ENCODE measurements at places on chromosomes 5 and 9. TPM values are rescaled to one million over a fixed set of nuclear protein-coding genes. Genes with fewer than 3 reads are reported as not detected.

The NMRK1 gene
- total RNA-seq, result 6.8 TPM

GRCh38 chr5:132775476-132775961 lies 1.5 kb downstream of the SEPTIN8 start:
- H3K36me3 ChIP-seq, result no peaks in the 10 kb centered on the region
- DNase-seq, result no peak
- H3K4me3 ChIP-seq, result no peak overlapping the region
- no peaks in the 10 kb centered on the region for H3K27me3 ChIP-seq

The CREBRF gene
- 10.2 TPM for total RNA-seq

GRCh38 chr5:111528056-111528455 lies 15.7 kb upstream of the STARD4 start:
- H3K4me1 ChIP-seq, result no peaks in the 10 kb centered on the region
- no peaks in the 10 kb centered on the region for H3K27me3 ChIP-seq
- no peak for DNase-seq
- no peak overlapping the region for H3K27ac ChIP-seq
- H3K4me3 ChIP-seq, result no peak overlapping the region
- no peaks in the 10 kb centered on the region for H3K36me3 ChIP-seq

The TICAM2 gene
- total RNA-seq, result 1.3 TPM

DNA sequence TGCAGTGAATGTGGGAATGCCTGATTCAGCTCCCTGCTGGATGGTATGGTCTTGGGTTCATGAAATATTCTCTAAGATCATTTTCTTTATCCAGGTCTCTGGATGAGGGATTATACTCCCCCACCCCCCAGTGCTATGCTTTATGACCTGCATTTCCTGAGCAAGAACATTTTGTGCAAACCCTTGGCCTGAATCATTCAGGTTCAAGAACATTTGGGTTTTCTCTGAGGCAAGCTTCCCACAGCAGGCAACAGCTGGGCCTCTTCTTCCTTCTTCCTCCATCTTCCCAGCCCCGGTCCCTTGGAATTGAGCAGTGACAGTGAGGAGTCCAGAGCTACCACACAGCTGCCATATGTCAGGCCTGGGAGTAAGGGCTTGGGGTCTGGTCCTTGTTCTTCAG lies 58.6 kb upstream of the TNFSF15 start:
- no peaks in the 10 kb centered on the region for H3K27me3 ChIP-seq
- H3K36me3 ChIP-seq, result no peaks in the 10 kb centered on the region
- H3K27ac ChIP-seq, result no peak overlapping the region
- no peak for DNase-seq

DNA sequence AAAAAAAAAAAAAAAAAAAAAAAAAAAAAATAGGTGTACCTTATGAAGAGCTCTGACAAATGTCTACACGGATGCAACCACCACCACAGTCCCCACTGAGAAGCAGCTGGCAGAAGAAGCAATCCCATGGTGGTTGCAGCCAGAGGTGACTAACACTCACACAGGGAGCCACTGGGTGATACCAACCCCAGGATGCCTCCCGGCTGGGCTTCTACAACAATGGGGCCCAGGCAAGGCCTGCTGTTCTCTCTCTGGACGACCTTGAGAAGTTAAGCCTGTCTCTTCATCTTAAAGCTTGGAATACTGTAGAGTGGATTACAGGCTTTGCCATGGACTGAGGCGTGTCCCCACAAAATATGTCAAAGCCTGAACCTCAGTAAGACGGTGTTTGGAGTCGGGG lies 104.1 kb downstream of the ROR2 start:
- H3K27ac ChIP-seq, result no peak overlapping the region
- DNase-seq, result no peak
- no peak overlapping the region for H3K4me3 ChIP-seq
- no peaks in the 10 kb centered on the region for H3K36me3 ChIP-seq
- H3K4me1 ChIP-seq, result no peaks in the 10 kb centered on the region
- no peaks in the 10 kb centered on the region for H3K27me3 ChIP-seq

DNA sequence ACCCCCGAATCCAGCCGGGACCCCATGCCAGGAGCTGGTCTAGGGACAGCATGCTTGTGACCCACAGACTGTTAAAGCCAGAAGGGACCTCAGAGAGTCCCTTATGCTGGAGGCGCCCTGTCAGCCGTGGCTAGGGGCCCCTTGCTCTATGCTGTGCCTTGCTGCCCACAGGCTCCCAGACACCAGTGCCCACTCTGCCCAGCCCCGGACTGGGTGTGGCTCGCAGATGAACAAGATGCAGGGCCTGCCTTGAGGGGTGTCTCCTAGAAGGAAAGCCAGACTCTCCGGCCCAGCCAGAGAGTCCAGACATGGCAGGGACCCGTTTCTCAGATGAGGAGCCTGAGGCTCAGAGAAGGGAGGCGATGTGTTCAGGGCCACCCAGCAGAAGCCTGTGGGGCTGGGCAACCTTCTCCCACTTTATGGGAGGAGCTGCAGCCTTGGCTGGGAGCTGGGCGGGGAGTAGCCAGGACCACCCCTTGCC lies 85.7 kb downstream of the LMX1B start:
- no peaks in the 10 kb centered on the region for H3K36me3 ChIP-seq
- H3K4me3 ChIP-seq, result no peak overlapping the region
- no peak for DNase-seq
- H3K27me3 ChIP-seq, result no peaks in the 10 kb centered on the region
- H3K27ac ChIP-seq, result no peak overlapping the region

The WWC1 gene
- total RNA-seq, result 5.9 TPM

GRCh38 chr9:129785866-129786265 lies 17.1 kb upstream of the TOR1B start:
- no peak overlapping the region for H3K4me3 ChIP-seq
- H3K27ac ChIP-seq, result no peak overlapping the region
- no peak for DNase-seq
- H3K27me3 ChIP-seq, result no peaks in the 10 kb centered on the region
- H3K4me1 ChIP-seq, result no peaks in the 10 kb centered on the region

GRCh38 chr9:92108122-92108521 lies 7.1 kb downstream of the SPTLC1 start:
- H3K27ac ChIP-seq, result no peak overlapping the region
- no peak overlapping the region for H3K4me3 ChIP-seq
- H3K4me1 ChIP-seq, result no peaks in the 10 kb centered on the region
- no peak for DNase-seq
- no peaks in the 10 kb centered on the region for H3K27me3 ChIP-seq

GRCh38 chr5:41835645-41836044 lies 34.6 kb downstream of the OXCT1 start:
- no peak overlapping the region for H3K27ac ChIP-seq
- H3K27me3 ChIP-seq, result no peaks in the 10 kb centered on the region
- no peaks in the 10 kb centered on the region for H3K36me3 ChIP-seq
- no peaks in the 10 kb centered on the region for H3K4me1 ChIP-seq
- H3K4me3 ChIP-seq, result no peak overlapping the region

- no peak overlapping the region for H3K27ac ChIP-seq
- H3K36me3 ChIP-seq, result no peaks in the 10 kb centered on the region
- no peak overlapping the region for H3K4me3 ChIP-seq
- H3K4me1 ChIP-seq, result no peaks in the 10 kb centered on the region
These were observed 80.0 kb downstream of the MEGF10 start for GRCh38 chr5:127370631-127371030.

- H3K27ac ChIP-seq, result no peak overlapping the region
- no peaks in the 10 kb centered on the region for H3K36me3 ChIP-seq
- DNase-seq, result no peak
- H3K27me3 ChIP-seq, result no peaks in the 10 kb centered on the region
- no peak overlapping the region for H3K4me3 ChIP-seq
These were observed 60.7 kb upstream of the ANGPTL2 start for GRCh38 chr9:127182901-127183746.

DNA sequence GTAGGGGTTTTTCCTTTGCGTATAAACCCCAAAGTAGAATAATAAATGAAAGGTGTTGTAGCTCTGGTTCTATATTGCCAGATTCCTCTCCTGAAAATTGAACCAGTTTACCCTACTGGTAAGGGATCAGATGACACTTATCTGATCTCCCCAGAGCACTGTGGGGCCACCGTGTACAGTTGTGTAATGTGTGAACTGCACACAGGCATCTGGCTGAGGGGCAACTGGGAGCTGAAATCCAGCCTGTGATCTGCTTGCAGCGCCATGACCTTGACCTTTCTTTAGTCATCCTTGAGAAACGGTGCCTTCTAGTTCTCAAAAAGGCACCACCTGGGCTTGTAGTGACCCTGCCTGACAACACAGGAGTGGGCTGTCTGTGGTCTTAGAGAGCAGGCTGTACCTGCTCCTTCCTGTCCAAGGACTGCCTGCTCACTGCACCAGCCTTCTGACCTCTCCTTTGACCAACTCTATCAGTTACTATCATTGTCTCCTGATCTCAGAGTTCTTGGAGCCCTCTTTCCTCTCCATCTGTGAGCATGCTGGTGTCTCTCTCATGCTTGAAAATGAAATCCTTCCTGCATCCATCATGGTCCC lies 40.2 kb downstream of the PDE6A start:
- no peaks in the 10 kb centered on the region for H3K36me3 ChIP-seq
- no peak overlapping the region for H3K27ac ChIP-seq
- H3K4me1 ChIP-seq, result no peaks in the 10 kb centered on the region

GRCh38 chr5:160044967-160045366 lies 36.0 kb downstream of the TTC1 start:
- H3K27me3 ChIP-seq, result no peaks in the 10 kb centered on the region
- peaks cover 3% of the 10 kb centered on the region for H3K36me3 ChIP-seq
- no peak overlapping the region for H3K4me3 ChIP-seq

The C1QTNF3 gene
- 3.1 TPM for total RNA-seq

DNA sequence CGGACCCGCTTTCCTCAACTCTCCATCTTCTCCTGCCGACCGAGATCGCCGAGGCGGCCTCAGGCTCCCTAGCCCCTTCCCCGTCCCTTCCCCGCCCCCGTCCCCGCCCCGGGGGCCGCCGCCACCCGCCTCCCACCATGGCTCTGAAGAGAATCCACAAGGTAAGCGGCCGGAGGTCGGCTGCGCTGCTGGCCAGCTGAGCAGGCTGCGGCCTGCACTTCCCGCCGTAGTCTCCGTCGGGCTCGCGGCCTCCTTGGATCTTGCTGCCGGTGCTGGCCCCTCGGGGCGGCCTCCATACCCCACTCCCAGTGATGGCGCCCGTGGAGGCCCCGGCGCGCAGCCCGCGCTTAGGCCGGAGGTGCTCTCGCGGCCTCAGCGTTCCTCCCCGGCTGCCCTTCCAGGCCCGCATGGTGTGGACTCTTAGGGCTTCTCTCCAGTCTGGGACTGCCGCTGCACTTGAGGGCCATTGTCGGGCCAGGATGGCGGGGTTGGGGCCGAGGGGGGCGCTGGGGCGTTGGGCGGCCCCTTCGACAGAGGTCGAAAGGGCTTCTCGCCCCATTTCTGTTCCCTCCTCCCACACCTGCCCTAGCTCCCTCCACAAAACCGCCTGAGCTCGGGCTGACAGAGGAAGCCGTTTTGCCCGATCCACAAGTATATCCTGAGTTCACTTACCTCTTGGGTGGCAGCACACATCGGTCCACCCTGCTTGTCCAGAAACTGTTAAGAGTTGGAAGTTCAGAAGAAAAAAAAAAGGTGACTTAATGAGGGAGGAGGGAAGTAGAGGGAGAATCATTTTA lies 714 bp downstream of the UBE2D2 start:
- H3K4me1 ChIP-seq, result peaks cover 27% of the 10 kb centered on the region
- H3K36me3 ChIP-seq, result no peaks in the 10 kb centered on the region
- no peaks in the 10 kb centered on the region for H3K27me3 ChIP-seq
- peak overlapping the region; percentile 86 for H3K27ac ChIP-seq
- peak; percentile 74 for DNase-seq

GRCh38 chr9:115715666-115716065 lies 437.9 kb upstream of the PAPPA start:
- no peaks in the 10 kb centered on the region for H3K27me3 ChIP-seq
- no peak overlapping the region for H3K27ac ChIP-seq
- H3K4me3 ChIP-seq, result no peak overlapping the region
- no peaks in the 10 kb centered on the region for H3K4me1 ChIP-seq
- H3K36me3 ChIP-seq, result no peaks in the 10 kb centered on the region
